ENCODE measurements at places on chromosomes 6 and 20.

GRCh38 chr6:166670894-166671293 is 43.8 kb upstream of the RPS6KA2 start:
- no peak for DNase-seq

GRCh38 chr6:4870821-4871494 is 94.8 kb downstream of the CDYL start:
- no peak for DNase-seq

DNA sequence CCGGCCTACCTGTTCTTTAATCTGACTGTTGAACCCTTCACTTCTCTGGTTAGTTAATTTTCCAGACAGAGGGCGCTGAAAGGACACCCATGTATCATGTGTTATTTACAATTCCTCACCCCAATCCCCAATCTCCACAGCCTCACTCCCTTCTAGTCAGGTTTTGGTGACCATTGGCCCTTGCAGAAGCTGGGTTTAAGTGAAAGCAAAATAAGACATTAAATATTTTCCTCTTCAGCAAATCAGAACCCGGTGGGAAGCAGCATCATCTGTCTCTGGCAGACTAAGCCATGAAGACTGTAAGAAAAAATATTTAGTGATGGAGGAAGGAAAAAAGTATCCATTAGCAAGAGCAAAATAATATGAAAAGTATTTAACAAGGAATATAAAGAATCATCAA is 9.4 kb upstream of the HLA-DQA1 start:
- DNase-seq = peak; percentile 71

- peak; percentile 74 for DNase-seq
Measured at GRCh38 chr6:52514514-52514913, 62.3 kb downstream of the TRAM2 start.

- DNase-seq = no peak
Measured at GRCh38 chr6:33926451-33926850, 122.6 kb upstream of the MLN start.
